ENCODE measurements at places on chromosomes 7 and 10.

DNA sequence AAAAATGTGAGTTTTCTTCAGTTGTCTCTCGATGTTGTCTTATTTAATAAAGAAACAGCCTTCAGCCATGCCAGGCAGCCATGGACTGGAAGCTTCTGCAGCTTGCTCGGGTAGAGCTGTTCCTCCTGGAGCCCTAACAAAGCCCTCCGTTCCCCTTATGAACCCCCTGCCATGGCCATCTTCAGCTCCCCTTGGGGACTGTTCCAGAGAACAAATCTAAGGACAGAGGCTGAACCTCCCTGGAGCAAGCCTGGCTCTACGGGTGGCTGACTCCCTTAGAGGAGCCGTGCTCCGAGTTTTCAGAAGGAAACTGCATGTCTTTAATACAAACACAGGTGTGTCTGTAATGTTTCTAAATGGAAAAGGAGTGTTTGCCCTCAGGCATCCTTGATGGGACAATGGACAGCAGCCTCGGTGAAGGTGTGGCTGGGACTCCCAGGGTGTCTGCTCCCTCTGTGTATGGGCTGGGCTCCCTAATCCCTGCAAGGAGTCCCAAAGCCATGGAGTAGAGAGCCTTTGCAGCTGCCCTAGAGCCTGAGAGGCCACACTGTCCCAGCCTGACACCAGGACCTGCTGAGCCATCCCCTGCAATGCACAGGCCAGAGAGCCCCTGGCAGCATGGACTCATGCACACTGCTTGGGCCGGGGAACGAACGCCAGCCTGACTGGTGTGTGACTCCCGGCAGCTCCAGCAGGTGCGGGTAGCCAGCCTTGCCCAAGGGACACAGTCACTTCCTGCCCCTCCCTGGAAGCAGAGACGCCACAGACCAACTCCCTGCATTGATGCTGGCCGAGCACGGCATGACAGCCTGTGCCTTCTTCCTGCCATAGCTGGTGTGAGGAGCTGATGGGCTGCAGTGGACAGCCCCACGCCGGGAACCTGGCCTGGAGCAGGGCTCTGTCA, 381.8 kb downstream of the TCERG1L start:
- no peak for DNase-seq

DNA sequence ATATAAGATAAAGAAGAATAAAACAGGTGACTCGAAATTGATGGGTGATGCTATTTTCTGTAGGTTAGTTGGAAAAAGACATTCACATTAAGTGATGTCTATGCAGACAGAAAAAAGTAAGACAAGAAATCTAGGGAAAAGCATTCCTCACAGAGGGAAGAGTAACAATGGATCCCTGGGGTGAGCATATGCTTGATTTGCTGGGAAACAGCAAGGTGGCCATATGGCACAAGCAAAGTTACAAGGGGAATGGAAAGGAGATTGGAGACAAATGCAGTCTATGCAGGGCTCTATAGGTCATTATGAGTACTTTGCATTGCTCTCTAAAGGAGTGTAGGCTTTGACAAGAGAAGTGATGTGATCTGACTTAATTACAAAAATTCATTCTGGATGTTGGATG, 90.9 kb upstream of the ZNF804B start:
- no peak for DNase-seq

GRCh38 chr10:100781145-100781665, 35.8 kb downstream of the PAX2 start:
- DNase-seq, result no peak

GRCh38 chr10:103780242-103781149, 74.9 kb downstream of the SH3PXD2A start:
- DNase-seq, result no peak

DNA sequence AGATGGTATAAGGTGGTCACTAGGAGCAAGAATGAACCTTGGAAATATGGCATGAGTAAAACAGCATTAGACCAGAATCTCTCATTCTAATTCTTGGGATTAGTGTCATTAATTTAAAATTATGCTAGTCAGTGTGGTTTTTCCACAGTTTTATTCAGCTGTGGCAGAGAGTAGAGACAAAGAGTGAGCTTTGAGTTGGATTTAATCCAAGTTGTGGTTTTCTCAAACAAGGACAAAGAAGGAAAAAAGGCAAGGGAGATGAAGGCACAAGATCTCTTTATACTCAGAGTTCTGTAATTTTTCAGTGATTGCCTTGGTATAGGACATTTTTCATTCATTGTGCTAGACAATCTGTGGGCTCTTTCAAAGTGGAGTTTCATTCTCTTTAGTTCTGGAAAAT, 28.2 kb upstream of the AKAP9 start:
- no peak for DNase-seq

DNA sequence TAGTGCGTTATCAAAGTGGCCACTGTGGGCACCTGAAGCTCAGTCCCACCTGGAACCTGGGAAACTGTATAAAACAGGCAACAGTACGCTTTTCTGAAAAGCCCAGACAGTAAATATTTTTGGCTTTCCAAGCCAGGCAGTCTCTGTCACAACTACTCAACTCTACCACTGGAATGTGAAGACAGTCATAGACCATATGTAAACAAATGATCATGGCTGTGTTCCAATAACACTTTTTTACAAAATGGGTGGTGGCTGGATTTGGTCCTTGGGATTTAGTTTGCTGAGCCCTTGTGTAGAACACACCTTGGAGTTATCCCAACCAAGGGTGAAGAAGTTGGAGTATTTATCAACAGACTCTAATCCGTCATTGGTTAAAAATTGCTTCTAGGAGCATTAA, 259.9 kb downstream of the SKIDA1 start:
- DNase-seq, result peak; percentile 34

DNA sequence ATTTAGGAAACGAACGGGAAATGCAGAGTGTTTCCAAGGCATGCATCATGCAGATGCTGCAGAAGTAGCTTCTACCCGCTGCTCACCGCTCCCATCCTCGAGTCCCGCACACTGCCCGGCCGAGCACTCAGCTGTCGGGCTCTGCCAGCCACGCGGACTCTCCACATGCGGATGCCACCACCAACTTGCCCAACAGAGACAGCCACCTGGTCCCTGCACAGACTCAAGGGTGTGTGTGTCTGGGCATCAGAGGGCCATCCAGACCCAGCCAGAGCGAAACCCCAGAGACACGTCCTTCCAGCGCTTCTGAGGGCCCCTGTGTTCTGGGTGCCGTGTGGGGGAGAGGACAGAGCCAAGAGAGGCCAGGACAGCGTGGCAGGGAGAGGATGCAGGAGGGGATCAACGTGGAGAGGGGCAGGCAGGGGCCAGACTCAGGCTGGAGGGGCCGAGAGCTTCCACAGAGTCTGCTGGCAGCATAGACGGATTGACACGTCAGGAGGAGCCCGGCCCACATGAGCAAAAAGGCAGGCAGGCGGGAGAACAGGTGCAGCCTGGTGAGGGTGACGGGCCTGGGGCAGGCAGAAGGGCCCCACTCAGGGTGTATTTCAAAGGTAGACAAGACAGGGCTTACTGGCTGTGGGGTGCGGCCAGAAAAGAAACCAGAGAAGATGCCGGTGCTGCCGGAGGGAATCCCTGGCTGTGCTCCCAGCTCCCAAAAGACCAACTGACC, 18.3 kb downstream of the GPER1 start:
- DNase-seq, result no peak

DNA sequence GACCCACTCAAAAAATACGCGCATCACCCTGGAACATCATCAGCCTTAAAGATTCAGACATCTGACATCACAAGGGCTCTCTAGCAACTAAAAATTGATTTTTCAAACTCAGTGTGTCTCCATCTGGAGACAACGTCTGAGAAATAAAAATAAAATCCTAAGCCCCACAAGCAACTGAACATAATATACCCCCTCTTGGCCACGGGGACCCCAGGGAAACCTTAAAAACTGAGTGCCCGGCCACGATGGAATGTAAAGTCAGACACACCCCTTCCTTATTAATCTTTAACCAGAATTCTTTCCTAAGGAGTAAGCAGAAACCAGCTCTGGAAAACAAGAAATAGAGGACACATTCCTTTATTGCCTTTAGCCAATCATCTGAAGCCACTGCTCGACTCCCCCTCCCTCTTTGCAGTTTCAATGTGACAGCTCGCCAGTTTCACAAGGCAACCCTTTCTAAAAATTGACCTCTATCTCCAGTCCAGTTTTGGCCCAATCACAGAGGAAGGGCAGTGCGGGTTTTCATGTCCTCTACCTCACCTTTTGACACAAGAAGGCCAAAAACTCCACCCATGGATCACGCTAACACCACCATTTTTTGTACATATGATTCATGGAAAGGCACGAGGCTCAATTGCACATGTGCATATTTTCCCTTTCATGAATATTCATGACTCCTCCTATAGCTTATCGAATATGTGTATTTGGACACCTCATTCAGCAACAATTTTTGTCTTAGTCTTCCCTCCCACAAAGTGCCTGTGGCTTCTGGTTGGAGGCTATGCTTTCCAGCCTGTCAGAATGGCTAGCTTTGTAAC, 24.2 kb downstream of the IFIT3 start:
- DNase-seq, result peak; percentile 98

- no peak for DNase-seq
Observed at GRCh38 chr10:131868436-131868835, 32.4 kb upstream of the PPP2R2D start.

- DNase-seq, result peak; percentile 4
Observed at GRCh38 chr7:92517631-92518030, 10.7 kb downstream of the PEX1 start.

DNA sequence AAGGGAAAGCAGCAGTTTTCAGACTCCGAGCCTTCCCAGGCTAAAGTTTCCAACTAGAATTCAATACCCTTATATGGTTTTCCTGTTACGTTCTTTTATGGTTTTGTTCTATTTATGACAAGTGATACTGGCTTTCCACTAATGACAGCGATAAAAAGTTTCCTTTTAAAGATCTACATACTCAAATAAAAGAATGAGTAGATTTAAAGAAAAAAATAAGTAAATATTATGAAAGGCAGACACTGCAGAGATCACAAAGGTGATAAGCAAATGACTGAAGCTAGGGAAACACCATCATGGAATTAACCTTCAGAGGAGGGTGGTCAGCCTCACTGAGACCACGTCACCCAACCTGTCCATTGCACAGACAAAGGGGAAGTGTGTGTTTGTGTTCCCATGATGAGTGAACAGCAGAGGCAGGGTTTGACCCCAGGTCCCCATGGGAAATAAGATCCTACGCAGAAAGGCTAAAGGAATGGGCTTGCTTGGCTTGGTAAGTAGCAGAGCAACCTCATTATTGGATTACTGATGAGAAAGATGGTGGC, 4.0 kb downstream of the VSIR start:
- DNase-seq, result no peak

- DNase-seq, result no peak
Observed at GRCh38 chr10:85599081-85599480, 767.5 kb downstream of the GRID1 start.

DNA sequence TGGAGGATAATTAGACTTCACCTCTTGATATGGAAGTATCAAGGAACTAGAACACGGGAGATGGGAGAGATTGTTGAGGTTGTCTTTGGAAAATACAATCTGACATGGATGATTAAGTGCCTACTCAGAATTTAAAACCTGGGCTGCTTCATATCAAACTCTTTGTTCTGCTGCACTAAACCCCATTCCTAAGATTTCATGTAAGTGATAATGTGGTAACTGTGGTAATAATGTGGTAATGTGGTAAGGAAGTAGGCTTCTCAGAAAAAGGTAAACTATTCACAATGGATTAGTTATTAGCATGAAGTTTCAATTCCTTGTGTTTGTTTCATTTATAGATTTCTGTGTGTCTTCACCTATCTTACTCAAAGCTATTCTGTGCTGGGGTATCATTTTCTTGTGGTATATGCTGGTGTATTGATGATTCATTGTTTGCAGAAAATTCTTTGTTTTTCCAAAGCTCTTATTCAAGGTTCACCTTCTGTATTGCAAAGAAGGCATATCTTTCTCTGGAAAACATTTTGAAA, 129.9 kb upstream of the TAC1 start:
- DNase-seq, result no peak

DNA sequence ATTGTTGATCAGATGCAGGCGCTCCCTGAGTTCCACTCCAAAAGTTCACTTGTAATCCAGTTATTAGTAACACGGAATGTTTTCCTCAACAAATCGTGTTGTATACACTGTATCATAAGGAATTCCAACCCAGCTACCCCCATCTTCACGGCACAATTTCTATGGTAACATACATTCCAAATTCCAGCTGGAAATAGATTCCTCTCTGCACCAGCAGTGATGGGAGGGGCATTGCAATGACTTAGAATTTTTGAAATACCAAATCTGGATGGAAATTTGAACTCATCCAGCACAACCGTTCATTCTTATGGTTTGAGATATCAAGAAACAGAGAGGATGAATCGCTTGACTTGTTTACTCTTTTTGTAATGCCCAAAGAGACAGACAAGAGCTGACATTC, 38.9 kb upstream of the RHEB start:
- DNase-seq, result peak; percentile 74

- DNase-seq, result peak; percentile 29
Observed at GRCh38 chr10:60572511-60573194, 183.0 kb upstream of the ANK3 start.

GRCh38 chr10:9342885-9343570, 1288.5 kb downstream of the GATA3 start:
- peak; percentile 28 for DNase-seq

- DNase-seq, result no peak
Observed at GRCh38 chr7:128785738-128786137, 6.0 kb upstream of the CCDC136 start.

GRCh38 chr7:138223402-138223879, 147.2 kb downstream of the AKR1D1 start:
- DNase-seq, result no peak

GRCh38 chr7:158488181-158488971, 99.2 kb downstream of the PTPRN2 start:
- DNase-seq, result no peak

DNA sequence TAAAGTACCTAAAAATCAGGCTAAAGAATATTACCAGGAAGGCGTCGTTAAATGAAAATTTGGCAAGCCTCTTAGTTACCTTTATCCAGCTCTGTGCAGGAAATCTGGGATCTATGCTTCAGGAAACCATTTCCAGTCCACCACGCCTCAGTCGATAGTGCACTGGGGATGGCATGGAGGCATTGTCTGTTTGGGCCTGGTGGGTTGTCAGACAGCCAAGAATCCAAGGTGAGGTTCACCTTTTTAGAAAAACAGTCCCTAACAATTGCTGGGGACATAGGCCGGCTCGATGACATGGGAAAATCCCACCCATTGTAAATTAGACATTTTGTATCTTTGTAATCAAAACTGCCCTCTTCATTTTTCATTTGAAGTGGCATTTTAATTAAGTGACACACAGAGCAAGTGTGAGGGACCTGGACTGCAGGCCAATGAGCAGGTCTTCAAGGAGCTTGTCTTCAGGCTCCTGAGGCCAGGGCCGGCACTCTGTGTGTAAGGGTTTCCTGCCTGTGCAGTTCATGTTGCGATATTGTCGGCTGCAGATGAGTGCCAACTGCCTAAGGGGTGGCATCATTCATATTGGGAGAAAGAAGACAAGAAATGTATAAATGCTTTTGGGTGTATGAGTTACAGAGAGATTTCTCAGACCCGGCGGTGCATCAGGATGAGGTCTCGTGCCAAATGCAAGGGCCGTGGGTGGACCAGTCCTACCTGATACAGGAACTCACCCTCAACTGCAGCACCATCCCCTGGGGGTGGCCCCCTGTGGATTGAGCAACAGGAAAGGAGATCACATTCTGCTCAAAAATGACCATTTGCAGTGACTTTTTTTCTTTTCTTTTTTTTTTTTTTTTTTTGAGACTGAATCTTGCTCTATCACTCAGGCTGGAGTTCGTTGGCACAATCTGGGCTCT, 80.8 kb downstream of the PTPRE start:
- DNase-seq, result no peak
